BJ (cell line): ENCODE measurements at places on chromosomes 5 and 9. TPM values are rescaled to one million over a fixed set of nuclear protein-coding genes. Genes with fewer than 3 reads are reported as not detected.

DNA sequence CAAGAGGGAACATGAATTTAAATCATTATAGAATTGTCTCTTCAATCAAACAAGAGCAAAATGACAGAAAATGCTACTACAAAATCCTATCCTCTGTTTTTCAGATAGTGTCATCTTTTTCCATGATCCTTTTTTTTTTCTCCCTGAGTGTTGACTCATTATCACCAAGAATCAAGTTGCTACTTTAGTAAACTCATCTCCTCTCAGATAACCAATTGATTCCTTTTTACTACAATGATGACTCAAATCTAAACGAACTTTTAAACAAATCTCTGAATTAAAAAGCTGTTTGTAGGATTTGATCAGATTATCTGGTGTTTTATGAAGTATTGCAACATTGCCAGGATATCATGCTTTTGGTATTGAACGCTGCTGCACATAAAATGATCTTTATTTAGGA lies 23.9 kb upstream of the IL7R start:
- DNase-seq, result no peak

MLANA gene
- polyA plus RNA-seq, result not detected in 2 replicates

- DNase-seq, result peak; percentile 73
These were observed 3.8 kb downstream of the NDST1 start for GRCh38 chr5:150511578-150512367.

ARHGEF28 gene
- polyA plus RNA-seq, result 2.8 and 4.6 TPM in 2 replicates

DNA sequence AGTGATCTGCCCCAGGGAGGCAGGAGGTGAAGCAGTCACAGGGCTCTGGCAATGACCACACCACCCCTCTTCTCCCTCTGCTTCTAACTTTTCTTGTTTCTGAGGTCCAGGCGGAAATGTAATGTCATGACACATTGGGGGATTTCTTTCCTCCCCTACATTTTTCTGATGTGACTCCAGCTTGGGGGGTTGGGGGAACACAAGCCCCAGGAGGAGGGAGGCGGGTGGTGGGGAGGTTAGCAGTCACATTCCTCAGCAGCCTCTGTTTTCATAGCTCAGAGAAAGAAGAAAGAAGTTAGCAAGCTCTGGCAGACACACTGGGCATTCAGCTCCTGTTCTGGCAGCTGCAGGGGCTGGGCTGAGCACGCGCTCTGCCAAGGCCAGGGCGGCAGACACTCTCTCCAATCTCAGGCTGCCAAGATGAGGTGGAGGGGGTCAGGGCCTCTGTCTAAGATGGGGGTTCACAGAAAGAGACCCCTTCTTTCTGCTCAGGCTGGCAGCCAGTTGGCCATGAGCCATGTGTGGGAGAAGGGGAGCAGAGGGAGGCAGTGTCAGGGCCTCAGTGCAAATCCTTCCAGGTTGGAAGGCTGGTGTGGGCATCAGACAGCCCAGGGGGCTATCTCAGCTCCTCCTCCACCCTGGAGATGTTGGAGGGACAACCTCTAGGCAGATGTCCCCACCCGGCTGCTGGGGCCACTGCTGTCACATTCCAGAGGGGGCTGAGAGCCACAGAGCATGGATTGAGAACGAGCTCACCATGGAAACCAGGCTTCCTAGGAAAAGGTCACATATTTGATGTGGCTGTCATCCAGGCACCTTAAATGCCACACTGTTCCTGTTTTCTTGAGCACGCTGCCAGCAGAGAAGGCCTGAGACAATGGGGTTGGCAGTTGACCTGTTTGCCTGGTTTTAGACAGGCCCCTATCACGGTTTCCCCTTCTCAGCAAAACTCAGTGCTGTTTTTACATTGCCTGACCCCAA lies 20.1 kb upstream of the PFDN1 start:
- peak; percentile 77 for DNase-seq

DNA sequence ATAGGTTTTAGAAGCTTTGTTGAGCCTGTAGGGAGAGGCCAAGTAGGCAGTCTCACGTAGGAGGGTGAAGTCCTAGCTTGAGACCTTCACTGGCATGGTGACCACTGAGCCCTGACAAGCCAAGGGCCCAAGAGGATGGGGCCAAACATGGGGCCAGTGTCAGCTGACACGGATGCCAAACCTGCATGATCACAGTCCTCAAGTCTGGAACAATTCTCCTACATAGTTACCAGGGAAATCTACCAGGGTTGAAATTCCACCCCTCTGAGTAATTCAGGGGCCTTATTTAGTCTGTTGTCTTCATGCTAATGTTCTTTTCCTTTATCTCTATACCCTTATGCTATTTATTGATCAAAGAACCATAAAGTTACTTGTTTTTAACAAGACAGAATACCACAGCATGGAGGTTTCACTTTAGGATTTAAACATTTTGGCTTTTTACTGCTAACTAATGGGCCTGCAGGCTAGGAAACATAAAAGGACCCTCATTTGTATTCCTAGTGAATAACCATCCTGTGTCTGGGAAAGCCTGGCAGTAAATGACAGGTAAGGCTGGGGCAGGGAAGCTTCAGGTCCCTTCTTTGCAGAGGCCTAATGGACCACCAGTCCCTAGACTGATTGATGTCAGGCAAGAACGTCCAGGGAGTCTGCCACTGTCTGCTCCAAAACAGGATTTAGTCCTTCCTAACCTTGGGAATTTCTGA lies 140.8 kb downstream of the FGF1 start:
- no peak for DNase-seq

FGF18 gene
- 0.04 TPM in 1 of 2 replicates, not detected in the other for polyA plus RNA-seq

- DNase-seq, result no peak
These were observed 21.6 kb downstream of the FBXL7 start for GRCh38 chr5:15521381-15522186.

DNA sequence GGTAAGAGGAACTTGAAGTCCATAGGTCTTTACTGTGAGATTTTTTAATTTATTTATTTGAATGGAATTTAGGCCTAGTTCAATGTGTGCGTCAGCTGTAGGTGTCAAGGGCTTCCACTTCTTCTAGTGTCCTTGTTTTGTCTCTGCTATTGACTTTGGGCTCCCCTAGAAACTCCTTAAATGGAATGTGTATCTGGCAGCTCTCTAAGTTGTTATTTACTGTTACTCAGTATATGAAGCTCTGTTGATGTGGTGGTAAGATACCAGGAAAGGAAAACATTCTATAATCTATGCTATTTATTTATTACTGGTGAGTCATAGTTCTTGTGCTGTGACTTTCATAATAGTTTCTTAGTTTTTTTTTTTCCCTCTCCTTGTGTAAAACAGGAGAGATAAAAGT lies 97.1 kb downstream of the GABRA1 start:
- DNase-seq, result no peak

DNA sequence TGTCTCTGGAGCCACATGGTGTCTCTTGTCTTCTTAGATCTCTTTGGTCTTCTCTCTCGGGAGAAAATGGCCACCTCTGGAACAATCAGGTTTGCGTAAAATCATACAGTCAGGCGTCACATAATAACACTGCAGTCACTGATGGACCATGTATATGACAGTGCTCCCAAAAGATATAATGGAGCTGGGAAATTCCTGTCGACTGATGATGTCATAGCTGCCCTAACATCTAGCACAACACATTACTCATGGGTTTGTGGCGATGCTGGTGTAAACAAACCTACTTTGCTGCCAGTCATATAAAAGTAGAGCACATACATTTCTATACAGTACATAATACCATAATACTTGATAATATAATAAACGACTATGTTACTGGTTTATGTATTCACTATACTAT lies 30.1 kb upstream of the RAI14 start:
- no peak for DNase-seq

DNA sequence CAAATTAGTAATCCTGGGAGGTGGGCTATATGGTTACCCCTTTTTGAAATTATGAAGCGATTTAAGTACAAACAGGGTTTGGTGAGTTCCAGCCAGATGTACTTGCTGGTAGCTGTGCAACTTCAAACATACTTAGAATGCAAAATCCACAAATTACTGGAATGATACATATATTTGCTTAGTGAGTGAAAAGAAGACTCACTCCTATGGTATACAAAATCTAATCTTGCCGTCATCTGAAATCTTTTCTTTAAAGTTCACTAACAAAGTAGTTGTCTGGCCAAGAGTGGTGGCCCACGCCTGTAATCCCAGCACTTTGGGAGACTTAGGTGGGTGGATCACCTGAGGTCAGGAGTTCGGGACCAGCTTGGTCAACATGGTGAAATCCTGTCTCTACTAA lies 64.9 kb upstream of the TJP2 start:
- no peak for DNase-seq

DNA sequence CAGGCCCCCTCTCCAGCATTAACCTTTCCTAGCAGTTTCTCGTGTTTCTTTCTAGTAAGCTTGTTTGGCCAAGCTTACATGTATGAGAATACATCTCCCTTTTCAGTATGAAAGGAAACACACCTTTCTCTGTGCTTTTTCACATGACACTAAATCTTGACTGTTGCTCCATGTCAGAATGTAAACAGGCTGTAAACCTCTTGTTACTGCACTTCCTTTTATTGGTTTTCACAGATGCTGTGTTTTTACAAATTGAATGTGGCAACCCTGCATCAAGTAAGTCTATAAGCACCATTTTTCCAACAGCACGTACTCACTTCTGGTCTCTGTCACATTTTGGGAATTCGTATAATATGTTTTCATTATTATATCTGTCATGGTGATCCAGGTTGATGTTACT lies 2.2 kb upstream of the CANX start:
- no peak for DNase-seq

- no peak for DNase-seq
These were observed 26.2 kb upstream of the SPTLC1 start for GRCh38 chr9:92141144-92142129.
